ENCODE measurements at places on chromosomes 4 and X.

DNA sequence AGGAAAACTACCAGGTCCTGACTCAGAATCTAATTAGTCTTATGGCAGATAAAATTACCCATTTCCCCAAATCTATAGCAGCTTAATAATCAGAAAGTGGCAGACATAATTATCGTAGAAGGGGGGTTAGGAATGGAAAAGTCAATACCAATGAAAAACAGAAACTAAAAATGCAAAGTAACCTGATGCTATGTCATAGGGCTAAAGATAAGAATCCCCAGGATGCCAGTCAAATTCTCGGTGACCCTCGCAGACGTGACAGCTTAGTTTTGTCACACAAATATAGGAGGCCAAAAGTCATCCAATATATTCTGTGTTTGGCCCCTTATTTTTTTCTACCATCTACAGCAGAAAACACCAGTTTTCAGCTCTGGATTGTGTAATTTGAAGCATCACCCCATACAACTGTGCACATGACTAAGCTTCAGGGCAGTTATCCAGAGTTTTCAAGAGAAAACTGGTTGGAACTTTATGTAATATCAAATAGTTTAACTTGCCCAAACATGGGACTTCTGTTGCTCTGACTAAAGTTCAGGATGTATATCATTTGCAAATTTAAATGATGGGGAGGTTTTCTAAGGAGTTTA lies 30.9 kb downstream of the RASSF6 start:
- no peak for DNase-seq

- DNase-seq: no peak
Observed at GRCh38 chr4:79603681-79604080, 195.7 kb upstream of the GK2 start.

- DNase-seq: no peak
Observed at GRCh38 chr4:187333151-187333550, 609.5 kb upstream of the FAT1 start.

- no peak for DNase-seq
Observed at GRCh38 chr4:174538123-174538875, 16.0 kb upstream of the HPGD start.

GRCh38 chrX:133068461-133068860 lies 28.4 kb downstream of the USP26 start:
- DNase-seq: no peak

DNA sequence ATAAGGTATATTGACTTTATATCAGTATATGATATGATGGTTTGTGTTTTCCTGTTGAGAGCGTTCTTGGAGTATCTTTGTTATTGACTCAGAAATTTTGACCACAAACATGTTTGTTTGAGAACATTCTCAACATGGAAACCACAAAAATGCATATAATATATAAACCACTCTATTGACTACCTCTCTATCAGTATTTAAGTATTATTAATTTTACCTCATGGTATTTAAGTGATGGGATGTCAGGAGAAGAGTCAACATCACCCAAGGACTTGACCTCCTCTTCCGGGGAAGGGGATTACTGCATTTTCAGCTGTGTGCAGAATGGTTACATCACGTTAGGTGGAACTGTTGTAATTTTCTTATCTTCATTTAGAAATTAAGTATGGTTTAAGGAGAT lies 54.3 kb upstream of the PUDP start:
- no peak for DNase-seq

- DNase-seq: no peak
Observed at GRCh38 chr4:47703008-47703407, 134.9 kb downstream of the CORIN start.

DNA sequence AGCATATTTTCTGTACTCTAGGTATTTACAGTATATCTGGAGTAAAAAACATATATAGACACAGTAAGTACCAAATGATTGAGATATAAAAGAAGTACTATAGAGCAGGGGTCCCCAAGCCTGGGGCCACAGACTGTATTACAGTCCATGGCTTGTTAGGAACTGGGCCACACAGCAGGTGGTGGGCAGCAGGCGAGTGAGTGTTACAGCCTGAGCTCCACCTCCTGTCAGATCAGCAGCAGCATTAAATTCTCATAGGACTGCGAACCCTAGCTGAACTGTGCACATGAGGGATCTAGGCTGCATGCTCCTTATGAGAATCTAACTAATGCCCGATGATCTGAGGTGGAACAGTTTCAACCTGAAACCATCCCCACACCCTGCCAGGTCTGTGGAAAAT lies 300.7 kb downstream of the NR3C2 start:
- DNase-seq: no peak

GRCh38 chrX:14039344-14039743 lies 9.7 kb upstream of the GEMIN8 start:
- DNase-seq: peak; percentile 26

DNA sequence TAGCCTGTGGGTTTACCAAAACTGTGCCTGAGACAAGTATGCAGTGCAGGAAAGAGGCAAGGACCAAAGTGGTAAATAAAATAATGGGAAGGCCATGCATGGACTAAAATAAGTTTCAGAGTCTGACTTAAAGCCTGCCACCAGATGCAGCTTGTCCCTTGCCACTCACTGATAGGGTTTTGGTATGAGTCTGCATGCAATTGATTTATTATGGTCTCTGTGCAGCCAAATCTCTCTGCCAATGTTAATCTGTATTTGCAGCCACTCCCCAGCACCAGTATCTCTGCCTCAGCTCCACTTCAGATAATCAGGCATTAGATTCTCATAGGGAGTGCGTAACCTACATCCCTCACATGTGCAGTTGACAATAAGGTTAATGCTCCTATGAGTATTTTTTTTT lies 5.5 kb upstream of the FGF2 start:
- DNase-seq: no peak

- DNase-seq: no peak
Observed at GRCh38 chrX:150513544-150513943, 54.9 kb upstream of the MTM1 start.

DNA sequence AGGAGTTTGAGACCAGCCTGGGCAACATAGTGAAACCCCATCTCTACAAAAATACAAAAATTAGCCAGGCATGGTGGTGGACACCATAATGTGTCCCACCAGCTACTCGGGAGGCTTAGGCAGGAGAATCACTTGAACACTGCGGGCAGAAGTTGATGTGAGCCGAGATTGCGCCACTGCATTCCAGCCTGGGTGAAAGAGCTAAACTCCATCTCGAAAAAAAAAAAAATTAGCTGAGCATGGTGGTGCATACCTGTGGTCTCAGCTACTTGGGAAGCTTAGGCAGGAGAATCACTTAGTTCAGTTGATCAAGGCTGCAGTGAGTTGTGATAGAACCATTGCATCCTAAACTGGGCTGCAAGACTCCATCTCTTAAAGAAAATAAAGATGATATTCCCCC lies 91.2 kb downstream of the PLS3 start:
- DNase-seq: no peak

- DNase-seq: no peak
Observed at GRCh38 chrX:56231537-56232090, 542 bp upstream of the KLF8 start.
